Kidney glomerular epithelial cell (primary cell): ENCODE measurements at places on chromosomes 3 and 15.

GRCh38 chr3:129314386-129315222, 35.9 kb downstream of the HMCES start:
- peak; percentile 56 for DNase-seq

GRCh38 chr3:36796881-36797280, 32.5 kb upstream of the DCLK3 start:
- DNase-seq: peak; percentile 55

- DNase-seq: no peak
These were observed 159.8 kb upstream of the MITF start for GRCh38 chr3:69579306-69580041.

DNA sequence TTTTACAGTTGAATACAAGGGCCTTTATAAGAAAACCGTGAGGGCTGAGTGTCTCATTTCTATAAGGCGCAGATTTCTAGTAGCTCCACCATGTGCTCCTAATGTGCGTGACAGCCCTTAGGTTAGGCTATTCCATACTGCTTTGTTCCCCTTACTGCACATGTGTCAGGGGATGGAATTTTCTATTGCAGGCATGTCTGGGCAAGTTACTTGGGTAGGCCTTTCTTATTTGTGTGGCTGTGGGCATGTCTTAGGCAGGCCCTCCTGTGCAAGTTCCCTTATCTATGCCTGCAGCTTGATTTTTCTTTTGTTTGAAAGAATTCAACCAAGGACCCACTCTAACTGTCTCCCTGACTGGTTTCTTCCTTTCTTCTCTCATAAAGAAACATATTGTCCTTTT, 434.2 kb upstream of the CNTN3 start:
- no peak for DNase-seq

GRCh38 chr3:143559296-143559695, 289.0 kb downstream of the SLC9A9 start:
- no peak for DNase-seq

DNA sequence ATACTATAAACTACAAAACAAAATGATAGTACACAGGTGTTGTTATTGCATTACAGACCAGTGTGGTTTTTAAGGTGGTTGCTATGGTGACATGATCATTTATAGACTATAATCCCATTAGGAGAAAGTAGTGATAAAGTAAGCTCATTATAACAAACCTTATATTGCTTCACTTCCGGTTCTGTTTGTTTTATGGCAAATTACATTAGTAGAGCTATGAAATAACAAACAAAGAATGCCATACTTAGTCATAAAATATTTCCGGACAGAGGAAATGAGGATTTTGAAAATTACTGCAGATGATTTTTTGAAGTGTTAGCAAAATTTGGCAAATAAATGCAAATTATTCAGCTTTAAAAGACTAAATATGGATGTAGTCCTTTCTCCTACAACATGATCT, 640.4 kb upstream of the ARPP21 start:
- DNase-seq: no peak

DNA sequence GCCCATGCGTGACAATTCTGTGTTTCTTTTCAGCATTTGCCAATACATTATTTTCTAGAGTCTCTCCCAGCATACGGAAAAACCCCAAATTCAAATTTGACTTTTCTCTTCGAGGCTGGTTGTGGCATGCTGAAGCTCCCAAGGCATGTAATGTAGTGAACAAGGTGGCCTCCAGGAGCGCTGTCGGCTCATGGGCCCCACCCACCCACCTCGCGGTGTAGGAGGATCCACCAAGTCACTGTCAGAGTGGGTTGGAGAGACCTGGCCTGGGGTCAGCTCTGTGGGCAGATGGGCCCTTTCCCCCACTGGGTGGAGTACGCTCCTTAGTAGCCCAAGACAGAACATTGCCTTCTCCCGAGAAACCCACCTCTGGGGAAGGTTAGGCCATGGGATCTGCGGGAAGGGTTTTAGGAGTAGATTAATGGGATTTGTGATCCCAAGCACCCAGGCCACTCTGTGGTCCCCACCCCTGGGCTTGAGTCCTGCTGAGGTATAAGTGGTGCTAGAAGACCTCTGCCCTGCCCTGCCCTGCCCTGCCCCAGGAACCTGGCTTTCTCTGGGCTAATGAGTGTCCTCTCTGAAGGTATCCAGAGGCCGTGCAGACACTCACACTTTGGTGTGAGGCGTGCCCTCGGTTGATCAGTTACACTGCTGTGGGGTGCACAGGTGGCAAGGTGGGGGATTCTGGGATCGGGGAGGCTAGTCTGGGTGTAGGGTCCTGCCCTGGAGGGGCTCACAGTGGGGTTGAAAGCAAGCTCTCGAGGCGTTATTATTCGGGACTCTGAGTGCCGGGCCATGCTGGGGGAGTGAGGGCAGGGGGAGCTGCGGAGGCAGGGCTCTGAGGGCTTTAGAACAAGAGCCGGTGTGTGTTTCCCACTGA, 97.9 kb downstream of the APBA2 start:
- no peak for DNase-seq

GRCh38 chr3:127998596-127998995, 53.6 kb upstream of the SEC61A1 start:
- DNase-seq: no peak

DNA sequence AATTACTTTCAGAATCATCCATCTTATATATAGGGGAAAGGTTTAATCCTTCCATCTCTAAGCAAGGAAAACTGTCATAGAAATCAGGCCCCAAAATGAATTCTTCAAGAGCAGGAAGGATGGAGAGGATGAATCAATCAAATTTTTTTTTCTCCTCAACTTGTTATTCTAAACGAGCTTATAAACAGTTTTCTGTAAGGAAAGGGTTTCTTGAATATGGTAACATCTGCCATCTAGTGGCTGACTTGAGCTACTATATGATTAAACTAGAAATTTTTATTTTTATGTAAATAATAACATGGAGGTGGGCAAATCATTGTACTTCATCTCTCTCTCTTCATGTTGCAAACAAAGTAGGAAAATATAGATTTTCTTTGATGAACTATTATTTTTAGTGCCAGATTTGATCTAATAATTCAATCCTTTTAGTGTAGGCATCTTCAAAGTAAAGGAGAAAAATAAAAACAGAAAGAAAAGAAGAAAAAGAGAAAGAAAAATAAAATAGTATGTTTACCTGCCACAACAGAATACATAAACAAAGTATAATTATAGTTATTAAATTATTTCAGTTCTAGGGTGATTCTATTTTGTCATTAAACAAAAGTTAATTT, 146.6 kb downstream of the SERPINI1 start:
- peak; percentile 37 for DNase-seq

- DNase-seq: no peak
These were observed 160.7 kb upstream of the TSC22D2 start for GRCh38 chr3:150247441-150247840.

DNA sequence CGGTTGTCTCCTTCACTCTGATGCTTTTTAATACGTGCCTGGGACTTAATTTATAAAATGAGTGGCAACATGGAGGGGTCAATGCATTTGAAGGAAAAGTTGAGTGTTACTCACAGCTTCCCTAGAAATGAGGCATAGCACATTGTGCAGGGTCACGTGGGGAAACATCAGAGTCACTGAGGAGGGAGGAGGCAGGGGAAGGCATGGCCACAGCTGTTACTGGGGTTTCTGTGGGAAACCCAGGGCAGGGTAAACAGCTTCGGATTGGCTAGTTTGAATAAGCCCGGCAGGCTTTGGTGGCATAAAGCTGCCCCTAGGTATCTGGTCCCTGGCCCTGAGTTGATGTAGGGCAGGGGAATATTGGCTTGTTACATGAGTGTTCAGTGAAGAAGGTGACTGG, 98.9 kb upstream of the ST8SIA2 start:
- DNase-seq: no peak

GRCh38 chr3:141996437-141996836, 120.0 kb downstream of the ATP1B3 start:
- peak; percentile 49 for DNase-seq
